ENCODE measurements at places on chromosomes 3 and 15.

DNA sequence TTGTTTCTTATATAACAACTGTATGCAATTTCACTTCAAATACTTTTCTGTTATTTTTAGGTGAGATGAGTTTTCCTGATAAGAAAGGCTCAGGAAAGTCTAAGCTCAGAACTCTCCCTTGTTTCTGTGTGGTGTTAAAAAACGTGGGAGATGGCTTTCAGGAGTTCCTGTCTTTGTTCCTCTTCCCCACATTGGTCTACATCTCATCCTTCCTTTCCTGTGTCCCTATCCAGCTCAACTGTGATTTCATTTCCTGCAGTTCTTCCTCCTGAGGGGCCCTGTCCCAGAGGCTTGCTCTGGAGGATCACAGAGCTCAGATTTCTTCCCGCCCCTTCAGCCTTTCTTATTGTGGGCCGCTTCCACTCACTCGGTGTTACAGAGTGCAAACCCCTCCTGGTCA, 11.2 kb downstream of the SEC13 start:
- DNase-seq, result no peak

- DNase-seq, result no peak
These were observed 35.6 kb downstream of the AGBL1 start for GRCh38 chr15:86115145-86115801.

- no peak for DNase-seq
These were observed 123.1 kb upstream of the RARB start for GRCh38 chr3:25304916-25305315.

DNA sequence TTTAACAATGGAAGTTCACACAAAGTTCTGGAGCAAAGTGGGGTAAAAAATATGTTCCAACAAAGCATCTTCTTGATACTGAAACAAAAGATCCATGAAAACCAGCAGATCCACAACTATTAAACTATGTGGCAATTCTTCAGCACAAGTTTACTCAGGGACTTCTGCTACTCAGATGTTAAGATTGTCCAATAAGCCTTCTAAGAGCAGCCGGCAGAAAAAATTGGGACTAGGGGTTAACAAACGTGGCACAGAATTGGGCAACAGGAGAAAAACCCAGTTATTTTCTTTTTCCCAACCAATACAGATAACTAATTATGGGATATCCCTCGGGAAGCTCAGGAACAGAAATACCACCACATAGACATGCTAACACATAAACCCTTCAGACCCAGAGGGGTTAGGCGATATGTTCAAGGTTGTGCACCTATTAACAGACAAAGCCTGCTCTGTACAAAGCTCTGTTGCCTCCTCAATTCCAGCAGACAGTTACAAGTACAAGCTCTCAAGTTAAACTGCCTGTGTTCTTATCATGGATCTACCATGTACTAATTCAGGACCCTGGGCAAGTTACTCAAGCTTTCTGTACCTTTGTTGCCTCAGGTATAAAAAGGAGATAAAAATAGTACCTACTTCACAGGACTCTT, 6.8 kb downstream of the SSR3 start:
- no peak for DNase-seq

DNA sequence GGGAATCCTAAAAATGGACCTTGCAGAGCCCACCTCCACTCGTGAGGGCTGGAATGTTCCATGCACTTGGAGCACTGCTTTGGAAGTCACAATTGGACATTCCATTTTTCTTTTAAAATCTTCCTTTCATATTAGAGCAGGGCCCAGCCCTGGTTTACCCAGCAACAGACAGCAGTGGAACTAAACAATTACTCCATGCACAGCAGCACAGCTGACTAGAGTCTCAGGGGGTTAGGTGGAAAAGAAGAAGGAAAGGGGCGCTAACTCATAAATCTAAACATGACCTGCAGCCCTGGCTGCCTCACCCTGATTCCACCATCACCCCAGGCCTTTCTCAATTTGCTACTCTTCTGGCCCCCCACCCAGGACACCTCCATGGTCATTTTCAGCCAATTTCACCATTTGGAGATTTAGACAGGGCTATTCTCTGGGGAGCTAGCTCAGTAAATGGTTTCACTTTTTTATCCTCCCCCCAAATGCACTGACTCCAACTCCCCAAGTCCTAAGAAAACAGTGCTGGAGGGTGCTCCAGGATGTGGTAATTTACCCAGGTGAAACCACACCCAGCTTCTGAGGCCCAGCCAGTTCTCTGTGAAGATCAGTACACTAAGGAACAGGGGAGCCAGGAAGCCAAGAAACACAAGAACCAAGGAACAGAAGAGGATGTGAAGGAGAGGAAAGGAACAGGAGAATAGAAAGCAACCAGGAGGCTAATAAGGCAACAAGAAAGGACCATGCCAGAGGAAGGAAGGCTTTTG, 1.6 kb upstream of the LRRC31 start:
- no peak for DNase-seq

- no peak for DNase-seq
These were observed 246.5 kb upstream of the LRRN1 start for GRCh38 chr3:3552761-3553160.

DNA sequence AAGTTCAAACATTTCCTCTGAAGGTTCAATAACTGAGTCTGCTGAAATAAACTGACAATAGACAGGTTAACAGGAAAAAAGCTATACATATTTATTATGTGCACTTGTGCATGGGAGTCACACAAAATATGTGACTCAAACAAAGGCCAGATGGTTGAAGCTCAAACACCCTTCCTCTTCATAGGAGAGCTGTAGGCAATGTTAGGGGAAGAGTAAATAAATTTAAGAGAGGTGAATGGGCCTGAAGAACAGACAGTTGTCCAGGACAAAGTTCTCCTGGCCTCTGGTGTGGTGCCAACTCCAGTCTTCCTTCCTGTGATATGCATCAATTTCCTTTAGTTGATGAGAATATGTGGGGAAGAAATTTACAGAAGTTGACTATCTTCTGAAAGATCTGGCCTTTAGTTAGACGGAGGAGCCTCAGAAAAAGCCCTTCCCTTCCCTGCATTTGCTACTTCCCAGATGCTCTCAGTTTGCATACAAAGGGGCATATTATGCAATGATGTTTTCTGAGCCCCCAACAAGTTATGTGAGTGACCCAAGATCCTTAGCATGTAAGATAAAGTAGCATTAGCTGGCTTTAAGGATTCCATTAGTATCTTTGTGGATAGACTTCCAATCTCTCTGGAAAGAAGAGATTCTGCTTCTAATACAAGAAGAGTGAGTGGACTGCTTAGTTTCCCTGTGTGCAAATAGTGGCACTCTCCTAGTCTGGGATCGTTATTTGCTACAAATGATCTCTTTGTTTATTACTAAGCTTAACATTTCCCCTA, 96.4 kb upstream of the IGSF10 start:
- DNase-seq, result no peak

DNA sequence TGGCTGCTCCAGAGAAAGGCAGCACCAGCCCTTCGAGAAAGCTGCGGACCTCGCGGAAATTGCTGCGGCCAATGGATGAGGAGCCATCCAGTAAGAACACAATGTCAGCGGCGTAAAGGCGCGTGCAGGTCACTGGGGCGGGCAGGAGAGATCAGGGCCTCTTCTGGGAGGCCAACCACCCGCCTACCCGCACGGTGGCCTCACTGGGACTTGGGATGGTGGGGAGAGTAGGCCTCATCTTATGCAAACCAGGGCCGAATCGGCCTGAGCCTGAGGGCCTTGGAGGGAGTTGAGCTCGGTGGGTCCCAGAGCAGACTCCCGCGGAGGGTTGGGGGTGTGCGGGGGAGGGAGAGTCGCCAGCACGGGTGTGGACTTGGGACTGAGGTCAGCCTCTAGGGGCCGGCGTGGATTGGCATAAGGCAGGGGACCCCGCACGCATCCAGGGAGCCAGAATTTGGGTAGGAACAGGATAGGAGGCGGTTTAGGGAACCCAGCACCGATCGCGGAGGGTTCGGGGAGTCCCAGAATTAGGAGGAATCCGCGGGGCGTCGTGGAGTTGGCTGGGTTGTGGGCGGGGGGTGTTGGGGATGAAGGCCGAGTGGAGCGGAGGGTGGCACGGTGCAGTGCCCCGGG, 596 bp downstream of the COL7A1 start:
- no peak for DNase-seq

DNA sequence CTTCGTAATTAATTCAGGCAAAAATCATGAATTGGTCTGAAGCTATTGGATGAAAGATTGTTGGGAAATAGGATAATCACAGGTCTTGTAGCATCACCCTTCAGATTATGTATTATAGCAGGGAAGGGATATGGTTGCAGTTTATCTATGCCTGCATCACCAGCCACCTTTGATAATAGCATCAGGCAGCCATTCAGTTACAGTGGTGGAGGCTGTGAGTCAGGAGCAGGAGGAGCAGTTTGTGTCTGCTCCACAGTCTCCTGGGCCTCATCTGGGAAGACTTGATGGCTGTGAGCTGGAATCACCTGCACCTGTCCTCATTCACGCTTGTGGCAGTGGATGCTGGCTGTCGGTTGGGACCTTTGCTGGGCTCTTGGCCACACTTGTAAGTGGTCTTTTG, 104.3 kb upstream of the PLXNA1 start:
- no peak for DNase-seq

DNA sequence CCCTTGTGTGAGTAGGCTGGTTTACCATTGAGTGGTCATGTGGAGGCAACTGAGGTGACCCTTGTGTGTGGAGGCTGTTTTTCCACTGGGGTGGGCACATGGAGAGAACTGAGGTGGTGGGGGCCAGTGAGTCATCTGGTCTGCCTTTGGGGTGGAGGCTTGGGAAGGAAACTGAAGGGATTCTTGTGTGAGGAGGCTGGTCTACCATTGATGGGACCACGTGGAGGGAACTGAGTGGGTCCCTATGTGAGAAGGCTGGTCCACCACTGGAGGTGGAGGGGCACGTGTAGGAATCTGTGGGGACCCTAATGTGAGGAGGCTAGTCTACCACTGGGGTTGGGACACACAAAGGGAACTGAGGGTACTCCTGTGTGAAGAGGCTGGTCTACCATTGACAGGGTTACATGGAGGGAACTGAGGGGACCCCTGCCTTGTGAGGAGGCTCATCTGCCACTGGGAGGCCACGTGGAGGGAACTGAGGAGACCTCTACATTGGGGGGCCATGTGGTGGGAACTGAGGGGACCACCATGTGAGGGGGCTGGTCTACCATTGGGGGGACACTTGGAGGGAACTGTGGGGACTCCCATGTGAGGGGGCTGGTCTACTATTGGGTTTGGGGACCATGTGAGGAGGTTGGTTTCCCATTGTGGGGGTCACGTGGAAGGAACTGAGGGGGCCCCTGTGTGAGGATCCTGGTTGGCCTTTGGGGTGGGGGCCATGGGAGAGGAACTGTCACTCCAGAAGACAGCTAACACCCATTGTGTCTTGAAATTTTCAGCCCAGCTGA, 164.5 kb downstream of the WNT7A start:
- DNase-seq, result no peak

DNA sequence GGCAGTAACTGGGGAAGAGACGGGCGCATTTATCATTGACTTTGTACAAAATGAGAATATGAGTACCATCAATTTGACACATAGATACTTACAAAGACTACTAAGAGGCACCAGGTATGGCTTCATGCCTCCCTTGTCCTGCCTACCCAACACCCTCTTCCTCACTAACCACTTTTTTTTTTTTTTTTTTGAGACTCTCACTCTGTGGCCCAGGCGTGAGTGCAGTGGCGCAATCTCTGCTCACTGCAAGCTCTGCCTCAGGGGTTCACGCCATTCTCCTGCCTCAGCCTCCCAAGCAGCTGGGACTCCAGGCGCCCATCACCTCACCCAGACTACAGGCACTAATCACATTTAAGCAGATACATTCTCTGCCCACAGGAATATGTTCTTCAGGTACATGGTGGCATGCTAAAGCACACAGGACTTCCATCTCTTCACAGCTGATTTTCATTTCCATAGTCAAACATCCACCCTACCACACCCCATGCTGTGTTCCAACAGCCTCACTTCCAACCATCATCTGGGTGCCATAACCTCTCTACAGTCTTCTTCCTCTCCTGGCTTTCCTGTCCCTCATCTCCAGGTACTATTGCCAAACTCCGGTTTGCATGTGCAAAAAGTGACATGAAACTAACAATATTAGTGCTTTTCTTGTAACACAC, 41.7 kb downstream of the RAB27A start:
- DNase-seq, result no peak

DNA sequence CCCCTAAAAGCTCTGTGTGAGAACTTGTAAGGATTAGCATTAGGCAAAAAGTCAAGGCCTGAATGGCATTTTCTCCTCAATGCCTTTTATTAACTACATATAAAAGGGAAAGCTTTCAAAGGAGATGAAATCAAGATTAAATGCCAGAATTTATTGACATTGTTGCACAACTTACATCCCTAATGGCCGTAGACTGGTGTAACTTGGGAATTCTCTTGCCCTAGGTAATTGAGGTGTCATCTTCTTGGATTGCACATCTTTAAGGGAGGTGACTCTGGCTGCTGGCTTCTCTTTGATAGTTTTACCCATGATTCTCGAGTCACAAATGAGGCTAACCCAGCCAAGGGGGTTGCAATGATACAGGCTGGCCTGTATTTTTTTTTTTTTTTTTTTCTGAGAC, 249.1 kb downstream of the TBL1XR1 start:
- no peak for DNase-seq

GRCh38 chr3:22106213-22106896, 355.3 kb upstream of the ZNF385D start:
- no peak for DNase-seq

DNA sequence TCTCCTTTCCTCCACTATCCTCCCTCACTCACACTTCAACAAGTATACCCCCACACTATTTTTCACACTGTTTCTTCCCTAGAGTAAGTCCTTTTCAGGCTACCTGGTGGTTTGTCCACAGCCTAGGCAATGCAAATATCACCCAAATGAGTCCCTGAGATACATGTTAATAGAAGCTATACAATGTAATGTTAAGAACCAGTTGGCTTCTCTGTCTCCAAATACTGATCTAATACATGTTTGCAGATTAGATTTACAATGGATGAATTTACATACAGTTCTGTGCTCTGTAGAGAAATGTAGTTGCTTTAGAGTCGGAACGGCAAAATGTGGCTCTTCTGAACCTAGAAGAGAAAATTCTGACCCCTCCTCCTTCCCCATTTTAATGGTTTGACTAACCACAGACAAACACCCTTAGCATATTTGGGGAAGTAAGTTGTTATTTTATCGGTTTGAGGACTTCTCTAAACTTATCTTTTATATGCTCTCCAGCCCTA, 63.6 kb upstream of the MBNL1 start:
- DNase-seq, result no peak

DNA sequence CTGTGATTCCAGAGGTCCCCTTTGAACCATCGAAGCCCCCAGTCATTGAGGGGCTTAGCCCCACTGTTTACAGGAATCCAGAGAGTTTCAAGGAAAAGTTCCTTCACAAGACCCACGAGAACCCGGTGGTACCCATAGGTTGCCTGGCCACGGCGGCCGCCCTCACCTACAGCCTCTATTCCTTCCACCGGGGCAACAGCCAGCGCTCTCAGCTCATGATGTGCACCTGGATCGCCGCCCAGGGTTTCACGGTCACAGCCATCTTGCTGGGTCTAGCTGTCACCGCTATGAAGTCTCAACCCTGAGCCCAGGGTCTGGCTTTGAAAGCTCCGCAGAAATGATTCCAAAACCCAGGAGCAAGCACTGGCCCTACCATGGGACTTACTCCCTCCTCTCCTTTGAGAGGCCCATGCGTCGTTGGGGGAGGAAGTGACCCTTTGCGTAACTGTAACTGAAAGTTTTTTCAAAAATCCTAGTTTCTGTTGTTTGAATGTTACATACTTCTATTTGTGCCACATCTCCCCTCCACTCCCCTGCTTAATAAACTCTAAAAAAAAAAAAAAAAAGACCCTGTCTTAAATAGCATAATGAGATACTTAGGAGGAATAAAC, 85.1 kb upstream of the CSPG5 start:
- no peak for DNase-seq

GRCh38 chr3:121531269-121531668, 14.5 kb downstream of the POLQ start:
- DNase-seq, result no peak

- DNase-seq, result no peak
These were observed 48.7 kb downstream of the GABRG3 start for GRCh38 chr15:27019687-27020086.

Data from left forelimb (tissue), 1 donor.